ENCODE measurements at places on chromosomes 5 and 9. TPM values are rescaled to one million over a fixed set of nuclear protein-coding genes. Genes with fewer than 3 reads are reported as not detected.

The OGN gene
- total RNA-seq: under 0.01 TPM

The MUSK gene
- not detected for total RNA-seq

The TAS2R1 gene
- total RNA-seq: not detected

- DNase-seq: no peak
Measured at GRCh38 chr9:132026932-132027585, 52.6 kb downstream of the MED27 start.

DNA sequence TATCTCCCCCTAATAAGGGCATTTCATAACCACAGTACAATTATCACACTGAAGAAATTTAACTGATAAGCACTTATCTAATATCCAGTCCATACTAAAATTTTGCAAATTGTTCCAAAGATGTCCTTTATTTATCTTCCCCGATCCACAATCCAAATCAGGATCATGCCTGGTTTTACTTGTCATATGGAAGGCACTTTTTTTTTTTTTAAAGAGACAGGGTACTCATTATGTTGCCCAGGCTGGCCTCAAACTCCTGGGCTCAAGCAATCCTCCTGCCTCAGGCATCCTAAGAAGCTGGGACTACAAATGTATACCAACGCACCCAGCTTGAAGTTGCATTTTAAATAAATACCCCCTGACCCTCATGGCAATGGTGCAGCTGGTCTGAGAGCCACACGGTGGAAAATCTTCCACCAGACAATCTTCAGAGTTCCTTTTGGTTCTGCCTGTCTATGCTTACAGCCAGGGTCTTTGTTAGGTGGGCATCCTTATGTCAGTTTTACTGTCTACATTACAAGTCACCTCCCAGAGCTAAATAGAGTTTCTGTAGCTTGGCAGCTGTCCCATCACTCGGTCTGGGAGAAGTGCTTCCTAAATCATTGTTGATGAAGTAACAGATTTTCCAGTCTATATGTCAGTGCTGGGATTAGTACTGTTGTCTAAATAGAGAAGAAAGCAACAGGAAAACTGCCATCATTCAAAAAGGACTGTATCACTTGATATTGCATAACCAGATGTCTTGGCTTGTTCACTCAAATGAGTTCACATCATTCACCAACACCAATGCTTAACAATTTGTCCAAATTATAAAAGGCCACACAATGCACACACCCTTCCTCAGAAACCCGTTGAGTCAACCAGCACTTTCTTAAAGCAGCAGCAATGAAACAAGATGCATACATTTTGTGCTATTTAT, 26.4 kb downstream of the PTPN3 start:
- DNase-seq: no peak

GRCh38 chr9:137988701-137989100, 111.1 kb downstream of the CACNA1B start:
- no peak for DNase-seq

DNA sequence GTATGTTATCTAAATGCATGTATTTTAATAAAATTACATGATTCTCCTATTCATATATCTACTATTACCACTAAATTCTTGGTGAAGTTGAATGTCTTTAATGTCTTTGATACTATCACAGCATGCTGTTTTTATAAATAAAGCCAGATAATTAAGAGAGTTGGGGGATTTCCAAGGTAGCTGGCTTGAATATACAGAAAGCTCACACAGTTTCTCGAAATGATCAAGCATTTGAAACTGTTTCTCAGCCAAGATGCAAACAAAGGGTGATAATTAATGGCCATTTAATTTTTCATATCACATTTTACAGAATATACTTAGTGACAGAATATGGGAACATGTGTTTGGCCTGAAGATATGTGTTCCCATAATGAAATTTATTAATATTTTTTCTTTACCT, 145.6 kb upstream of the CDH12 start:
- DNase-seq: no peak

DNA sequence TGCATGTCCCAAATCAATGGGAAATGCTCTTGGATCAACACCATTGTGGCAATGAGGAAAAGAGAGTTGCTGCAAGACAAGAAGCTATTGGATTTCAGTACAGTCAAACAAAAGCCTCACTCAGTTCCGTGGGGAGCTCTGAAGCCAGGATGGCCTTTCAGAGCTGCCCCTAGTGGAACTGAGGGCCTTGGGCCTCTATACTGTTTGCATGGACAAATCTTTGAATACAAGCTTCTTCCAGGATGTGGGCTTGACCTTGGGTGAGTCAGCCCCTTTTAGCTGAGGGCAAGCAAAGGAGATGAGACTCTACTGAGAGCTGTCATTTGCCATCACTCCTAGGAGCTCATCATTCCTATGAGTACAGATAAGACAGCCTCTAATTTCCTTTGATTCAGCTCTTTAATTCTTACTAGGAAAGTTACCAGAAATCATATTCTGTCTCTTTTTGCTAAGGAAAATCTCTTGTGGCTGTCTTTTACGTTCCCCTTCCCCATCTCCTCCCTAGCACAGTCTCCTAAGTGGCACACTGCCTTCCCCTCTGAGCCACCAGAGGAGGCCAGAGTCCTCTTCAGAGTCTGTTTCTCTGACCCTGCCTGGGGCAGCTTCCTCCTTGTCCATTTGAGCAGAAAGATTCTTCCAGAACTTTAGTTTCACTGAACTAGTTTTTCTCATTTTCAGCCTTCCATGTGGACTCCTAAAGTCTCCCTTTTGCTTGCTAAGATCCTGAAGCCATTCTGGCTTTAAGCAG, 168.8 kb upstream of the POC5 start:
- peak; percentile 21 for DNase-seq

GRCh38 chr9:93245437-93245970, 61.6 kb downstream of the WNK2 start:
- no peak for DNase-seq

DNA sequence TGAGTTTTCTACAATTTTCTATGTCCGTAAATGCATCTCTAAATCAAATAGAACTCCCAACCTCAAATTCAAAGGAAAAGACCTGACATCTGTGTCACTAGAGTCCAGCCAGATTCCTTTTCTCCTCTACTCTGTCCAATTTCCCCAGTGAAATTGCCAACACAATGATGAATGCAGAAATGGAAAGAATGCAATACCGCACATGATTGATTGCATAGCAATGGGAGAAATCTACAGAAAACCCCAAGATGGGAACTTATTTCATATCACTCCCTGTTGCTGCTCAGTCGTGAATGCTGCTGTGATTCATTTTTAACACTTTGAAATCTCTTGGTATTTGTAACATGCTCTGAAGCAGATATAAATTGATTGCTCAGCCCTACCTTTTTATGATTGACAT, 355.1 kb upstream of the TUSC1 start:
- DNase-seq: no peak

DNA sequence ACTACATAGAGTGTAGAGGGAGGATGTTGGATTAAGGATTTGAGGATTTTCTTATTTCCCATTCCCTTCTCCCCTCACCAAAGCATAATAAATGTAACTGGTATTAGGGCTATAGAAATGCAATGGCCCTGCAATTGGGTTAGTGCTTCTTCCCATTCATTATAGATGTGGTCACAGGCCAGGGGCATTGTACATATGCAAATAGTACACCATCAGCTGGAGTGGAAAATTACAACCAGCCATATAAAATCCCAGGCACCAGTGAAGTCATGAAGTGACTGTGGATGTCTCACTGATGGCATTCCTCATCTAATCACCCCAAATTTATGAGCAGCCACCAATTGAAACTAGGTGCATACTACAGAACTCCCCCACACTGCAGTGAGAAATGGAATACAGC, 105.9 kb downstream of the PLK2 start:
- no peak for DNase-seq

DNA sequence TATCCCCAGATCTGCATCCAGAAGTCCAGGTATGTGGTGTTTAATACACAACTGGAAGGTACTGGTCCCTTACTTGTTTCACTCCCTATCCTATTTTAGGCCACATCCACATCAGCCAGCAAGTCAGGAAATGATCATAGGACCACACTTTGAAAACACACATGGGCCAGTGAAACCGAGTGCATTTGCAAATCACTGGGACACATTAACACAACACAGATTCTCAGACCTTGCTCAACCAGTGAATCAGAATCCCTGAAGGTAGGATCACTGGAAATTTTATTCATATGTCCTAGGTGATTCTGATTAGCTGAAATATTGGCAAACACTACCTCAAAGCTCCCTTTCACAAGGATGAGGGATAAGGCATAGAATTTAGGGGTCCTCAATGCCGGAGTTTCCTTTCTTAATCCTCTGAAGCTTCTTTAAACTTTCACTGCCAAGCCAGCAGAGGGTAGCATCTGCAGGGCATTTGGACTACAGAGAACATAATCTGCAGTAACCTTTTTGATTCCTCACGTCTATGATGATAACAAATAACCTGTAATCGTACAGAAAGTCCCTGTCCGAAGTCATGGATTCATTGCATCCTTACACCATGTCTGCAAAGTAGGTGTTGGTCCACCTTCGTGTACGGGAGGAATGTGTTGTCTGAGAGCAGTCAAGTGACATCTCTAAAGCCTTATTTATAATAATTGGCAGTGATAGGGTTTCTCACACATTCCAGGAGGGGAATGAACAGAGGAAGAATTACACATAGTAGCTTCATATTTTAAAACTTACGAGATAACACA, 11.0 kb upstream of the ABLIM3 start:
- DNase-seq: no peak

DNA sequence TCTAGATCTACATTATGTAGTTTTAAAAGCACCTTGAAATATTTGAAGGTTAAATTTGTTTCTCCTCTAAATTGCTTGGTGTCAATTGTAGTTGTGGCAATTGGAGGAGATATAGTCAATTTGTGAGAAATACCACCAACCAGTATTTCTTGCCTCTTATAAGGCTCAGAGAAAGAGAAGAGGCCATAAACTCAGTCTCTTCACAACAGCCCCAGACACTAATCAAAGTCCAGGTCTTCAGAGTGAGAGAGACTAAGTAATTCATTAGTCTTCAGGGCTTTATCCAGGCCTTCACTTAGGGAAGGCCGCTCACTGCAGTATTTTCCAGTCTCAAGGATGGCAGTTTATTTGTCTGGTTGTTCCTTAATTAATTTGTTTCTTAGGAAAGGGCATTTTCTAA, 168.0 kb upstream of the RGMB start:
- DNase-seq: no peak

DNA sequence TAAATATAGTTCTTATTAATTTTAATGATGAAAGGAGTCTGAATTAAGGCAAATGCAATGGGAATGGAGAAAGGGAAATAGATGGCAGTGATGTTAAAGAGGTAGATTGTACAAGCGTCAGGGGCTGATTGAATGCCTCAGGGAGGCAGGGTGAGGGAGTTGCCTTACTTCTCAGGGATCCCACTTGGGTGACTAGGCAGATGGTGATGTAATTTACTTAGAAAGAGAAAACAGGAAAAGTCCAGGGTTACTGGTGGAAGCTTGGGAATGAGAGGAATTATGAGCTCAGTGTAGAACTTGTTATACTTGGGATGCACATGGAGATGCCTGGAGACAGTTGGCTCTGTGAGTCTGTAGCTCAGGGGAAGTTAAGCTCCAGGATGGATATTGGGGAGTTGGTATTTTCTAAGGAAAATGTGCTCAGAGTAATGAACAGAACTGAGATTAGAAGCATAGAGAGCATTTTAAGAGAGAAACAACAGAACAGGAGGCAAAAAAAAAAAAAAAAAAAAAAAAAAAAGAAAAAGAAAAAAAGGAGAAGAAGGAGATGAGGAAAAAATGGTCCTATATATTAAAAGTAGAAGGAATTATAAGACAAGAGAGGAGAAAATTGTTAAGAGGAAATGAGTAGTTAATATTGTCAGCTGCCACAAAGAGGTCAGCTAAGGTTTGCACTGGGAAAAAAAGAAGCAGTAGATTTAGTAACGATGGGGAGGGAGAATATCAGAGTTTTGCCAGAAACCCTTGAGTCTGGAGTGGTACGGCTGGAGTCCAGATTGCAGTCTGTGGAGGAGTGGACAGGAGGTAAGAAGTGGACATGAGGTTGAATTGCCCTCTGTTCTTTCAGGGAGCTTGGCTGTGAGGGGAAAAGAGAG, 88.0 kb upstream of the ELL2 start:
- DNase-seq: no peak

- DNase-seq: no peak
Measured at GRCh38 chr5:56693220-56693579, 122.1 kb upstream of the MAP3K1 start.

- no peak for DNase-seq
Measured at GRCh38 chr9:112059966-112060320, 115.2 kb downstream of the SUSD1 start.

GRCh38 chr9:73880101-73880500, 617.0 kb upstream of the RORB start:
- DNase-seq: no peak

DNA sequence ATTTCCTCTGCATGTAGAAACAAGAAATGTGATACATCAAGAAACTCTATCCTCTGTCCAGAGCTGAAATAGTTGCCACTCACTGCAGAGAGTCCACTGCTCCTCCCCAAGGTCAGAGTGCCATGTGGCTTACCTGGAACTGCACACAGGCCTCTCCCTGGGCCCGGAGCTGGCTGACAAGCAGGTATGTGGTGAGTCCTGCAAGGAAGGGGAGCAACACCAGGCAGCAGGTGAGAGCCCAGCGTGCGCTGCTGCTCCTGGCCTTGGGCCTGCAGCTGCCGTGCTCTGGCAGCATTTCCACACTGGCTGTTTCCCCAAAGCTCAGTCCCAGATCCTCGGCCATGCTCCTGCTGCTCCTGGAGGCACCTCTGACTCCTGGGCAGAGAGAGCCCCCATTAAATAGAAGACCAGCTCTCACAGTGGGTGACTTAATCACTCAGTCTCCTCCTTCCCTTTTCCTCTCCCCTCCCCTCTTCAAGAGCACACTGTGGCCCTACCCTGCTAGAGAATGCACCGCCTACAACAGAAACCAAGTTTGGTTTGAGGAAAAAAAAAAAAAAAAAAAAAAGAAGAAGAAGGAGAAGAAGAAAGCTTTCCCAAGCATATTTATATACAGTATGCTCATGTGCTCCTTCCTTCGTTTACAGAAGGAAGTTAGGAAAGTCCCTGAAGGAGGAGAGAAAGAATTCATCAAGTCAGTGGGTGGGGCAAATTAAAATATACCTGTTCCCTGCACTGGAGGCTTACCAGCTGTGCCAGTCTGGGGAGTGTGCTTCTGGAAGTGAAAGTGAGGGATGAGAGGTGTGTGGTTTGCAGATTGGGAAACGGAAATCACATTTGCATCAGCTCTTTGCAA, at the start of gene TNFSF15:
TSS of gene TNFSF15 (minus strand) at position 370 of the 856 bp plus-strand sequence. CDS start at position 343, 27 bp downstream.
- peak; percentile 29 for DNase-seq

DNA sequence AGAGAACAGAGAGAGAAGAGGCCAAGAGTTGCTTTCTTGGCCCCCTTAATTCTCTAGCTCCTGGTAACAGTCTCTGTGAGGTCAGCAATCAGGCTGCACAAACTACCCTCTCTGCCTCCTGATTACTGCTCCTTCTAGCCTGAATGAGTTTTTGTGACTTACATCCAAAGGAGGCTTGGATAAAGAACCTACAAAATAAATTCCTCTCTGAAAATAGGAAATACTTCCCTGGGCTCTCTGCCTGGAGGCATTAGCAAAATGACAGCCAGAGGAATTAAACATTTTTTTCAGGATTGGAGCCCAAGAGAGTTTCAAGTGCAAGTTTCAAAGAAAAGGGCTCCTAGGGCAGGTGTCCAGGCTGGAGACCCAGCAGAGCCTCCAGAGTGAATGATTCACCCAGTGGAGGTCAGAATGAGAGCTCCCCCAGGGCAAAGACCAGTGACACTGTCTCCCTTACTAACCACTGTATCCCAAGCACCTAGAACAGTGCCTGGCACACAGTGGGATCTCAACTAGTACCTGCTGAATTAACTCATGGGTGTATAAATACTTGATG, 162.5 kb downstream of the SPOCK1 start:
- DNase-seq: no peak

Data from hematopoietic multipotent progenitor cell (in vitro differentiated cells).